ENCODE measurements at places on chromosomes 6 and 20.

DNA sequence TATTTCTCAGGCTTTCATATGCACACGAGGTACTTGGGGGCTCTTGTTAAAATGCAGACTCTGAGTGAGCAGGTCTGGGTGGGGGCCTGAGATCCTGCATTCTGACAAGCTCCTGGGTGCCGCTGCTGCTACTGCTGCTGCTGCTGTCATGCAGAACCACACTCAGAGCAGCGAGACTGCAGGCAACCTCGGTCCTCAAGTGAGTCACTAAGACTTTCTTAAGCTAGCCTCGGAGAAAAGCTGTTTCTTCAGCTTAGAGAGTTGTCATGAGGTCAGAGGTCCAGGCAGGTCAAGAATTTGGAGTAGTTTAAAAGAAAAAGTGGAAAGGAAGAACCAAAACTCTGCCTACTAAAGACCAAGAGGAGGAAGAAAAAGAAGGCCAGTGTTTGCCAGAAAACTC is 92.9 kb downstream of the SPTLC3 start:
- no peak for ATAC-seq

- ATAC-seq, result no peak
Observed at GRCh38 chr6:131398176-131398575, 174.8 kb upstream of the ARG1 start.

DNA sequence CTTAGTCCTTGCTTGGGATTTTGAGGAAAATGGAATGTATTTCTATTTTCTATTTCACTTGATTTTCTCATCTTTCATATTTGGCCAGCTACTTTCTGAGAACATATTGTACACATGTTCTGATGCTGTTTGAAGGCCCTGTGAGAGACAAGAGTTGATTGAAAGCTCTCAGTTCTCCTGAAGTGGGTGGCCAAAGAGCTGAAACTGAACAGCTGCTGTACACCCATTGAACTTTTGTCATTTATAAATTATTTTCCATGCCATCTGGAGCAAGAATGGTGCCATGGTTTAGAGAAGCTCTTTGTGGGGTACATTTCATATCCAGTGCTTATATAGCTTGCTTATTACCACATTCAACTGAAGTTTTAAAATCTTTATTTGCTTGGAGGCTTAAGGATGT is 298.3 kb downstream of the PRL start:
- no peak for ATAC-seq

GRCh38 chr20:60903325-60903971 is 348.6 kb upstream of the CDH4 start:
- no peak for ATAC-seq

DNA sequence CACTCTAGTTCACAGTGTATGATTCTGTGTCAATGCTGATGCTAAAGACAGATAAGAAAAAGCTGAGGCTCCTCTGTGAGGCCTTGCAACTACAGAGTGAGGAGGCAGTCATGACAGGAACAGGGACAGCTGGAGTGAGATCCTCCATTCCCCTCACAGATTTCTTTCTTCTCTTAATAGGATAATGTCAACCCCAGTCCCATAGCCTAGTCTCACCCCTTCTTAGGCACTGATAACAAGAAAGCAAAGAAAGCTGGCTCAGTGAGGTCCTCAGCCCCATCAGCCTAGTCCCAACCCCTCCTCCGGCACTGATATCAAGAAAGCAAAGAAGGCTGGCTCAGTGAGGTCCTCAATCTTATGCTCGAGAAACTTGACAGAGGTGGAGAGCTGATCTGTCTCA is 2.1 kb upstream of the PTCHD4 start:
- no peak for ATAC-seq

GRCh38 chr6:14337152-14337551 is 219.6 kb downstream of the CD83 start:
- ATAC-seq, result no peak

DNA sequence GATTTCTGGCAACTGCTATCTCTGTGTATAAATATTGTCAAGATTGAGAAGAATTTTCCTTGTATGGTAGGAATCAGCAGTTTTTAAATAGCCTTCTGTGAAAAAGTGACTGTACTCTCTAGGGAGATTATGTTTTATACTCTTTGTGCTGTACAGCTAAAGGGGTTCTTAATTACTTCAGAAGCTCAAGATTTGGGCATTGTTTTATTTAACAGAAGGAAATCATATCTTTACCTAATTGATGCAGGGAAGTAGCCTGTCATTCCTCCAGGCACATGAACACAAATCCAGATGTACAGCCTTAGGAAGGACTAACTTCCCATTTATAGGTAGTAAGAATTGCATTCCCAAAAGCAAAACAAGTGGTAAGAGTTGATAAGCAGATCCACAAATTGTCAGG is 1.3 kb downstream of the CALHM5 start:
- ATAC-seq, result no peak

- no peak for ATAC-seq
Observed at GRCh38 chr6:17935188-17936149, 52.0 kb downstream of the KIF13A start.

DNA sequence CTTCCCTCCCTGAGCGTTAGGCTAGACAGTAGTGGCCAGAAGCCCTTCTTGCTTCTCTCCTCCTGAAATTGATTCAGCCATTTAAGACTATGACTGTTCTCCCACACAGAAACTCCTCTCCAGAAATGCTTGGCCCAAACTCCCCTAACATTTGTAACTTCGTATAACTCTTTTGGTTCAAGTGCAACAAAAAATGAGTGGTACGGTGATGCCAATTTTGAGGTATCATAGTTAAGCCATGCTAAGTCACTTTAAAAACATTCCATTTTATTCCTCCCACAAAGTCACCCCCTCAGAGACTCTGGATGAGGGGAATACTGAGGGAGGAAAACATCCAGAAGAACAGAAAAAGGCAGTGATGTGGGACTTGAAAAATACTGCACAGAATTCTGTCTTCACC is 21.1 kb upstream of the ROS1 start:
- ATAC-seq, result no peak

- no peak for ATAC-seq
Observed at GRCh38 chr6:101605874-101606273, 212.4 kb downstream of the GRIK2 start.

DNA sequence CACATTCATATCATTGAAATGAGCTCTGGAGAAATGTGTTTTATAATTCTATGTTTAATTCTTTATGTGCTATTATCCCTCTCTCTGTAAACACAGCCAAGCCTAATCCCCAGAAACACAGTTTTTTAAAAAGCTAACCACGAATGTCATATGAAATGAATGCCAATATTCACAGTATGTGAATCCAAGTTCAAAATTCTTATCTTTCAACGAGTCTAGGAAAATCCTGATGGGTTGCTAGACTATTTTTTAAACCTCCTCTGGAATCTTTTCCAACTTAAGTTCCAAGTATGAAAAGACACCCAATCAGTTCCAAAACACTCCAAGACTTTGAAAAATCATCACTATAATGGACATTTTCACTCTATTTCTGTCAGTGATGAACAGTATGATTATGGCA is 689.3 kb downstream of the HACE1 start:
- no peak for ATAC-seq

DNA sequence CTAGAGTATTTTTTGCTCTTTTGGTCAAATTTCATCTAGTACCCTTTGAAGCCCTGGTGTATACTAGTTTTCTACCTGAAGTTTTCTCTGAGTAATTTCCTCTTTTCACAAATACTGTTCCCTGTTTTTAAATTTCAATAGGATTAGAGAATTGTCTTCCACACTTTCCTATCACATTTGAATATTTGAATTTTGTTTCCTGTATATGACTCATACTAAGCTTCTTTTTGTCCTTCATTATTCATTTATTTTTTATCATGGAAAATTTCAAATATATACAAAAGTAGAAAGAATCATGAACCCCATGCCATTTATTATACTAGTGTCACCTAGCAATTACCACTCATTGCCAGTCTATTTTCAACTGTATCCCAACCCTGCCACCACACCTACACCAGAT is 52.7 kb downstream of the LHFPL5 start:
- no peak for ATAC-seq

DNA sequence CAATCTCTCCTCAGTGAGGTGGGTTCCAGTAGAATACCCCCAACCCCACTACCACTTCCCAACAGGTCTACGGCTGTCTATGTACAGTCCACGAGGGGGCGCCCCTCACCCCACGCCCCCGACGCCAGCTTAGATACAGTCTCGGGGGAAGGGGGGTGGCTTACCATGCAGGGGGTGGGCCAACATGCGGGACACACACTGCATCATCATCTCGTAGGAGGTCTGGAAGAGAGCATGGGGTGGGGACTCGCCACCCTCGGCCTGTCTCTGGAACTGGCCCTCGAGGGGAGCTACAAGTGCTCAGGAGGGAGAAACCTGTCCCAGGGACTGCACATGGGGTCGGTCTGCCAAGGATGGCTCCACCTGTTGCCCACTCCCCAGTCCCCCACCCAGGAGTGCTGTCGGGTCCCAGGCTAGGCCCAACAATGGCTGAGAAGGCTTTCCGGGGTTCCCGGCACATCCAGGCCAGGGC is 8.5 kb downstream of the MTCH1 start:
- ATAC-seq, result no peak

DNA sequence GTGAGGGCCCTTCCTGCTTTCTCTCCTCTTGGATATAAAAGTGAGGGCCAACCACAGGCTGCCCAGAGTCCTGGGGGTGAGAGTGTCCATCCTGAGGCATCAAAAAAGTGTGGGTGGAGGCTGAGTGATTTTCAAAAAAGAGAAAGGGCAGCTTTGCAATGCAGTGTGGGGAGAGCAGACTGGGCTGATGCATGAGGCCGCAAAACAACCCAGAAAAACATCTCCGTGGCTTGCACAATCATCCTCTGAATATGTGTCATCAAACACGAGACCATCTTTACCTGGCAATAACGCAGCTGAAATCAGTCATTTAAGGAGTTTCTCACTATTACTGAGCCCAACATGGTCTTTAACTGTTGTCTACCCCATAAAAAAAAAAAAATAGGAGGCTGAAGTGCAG is 191.2 kb upstream of the SOX4 start:
- peak; percentile 86 for ATAC-seq

- peak; percentile 28 for ATAC-seq
Observed at GRCh38 chr6:40148882-40149573, 214.8 kb upstream of the MOCS1 start.

GRCh38 chr6:14333556-14334305 is 216.2 kb downstream of the CD83 start:
- no peak for ATAC-seq

GRCh38 chr6:45647341-45648261 is 269.9 kb upstream of the SUPT3H start:
- ATAC-seq, result no peak

DNA sequence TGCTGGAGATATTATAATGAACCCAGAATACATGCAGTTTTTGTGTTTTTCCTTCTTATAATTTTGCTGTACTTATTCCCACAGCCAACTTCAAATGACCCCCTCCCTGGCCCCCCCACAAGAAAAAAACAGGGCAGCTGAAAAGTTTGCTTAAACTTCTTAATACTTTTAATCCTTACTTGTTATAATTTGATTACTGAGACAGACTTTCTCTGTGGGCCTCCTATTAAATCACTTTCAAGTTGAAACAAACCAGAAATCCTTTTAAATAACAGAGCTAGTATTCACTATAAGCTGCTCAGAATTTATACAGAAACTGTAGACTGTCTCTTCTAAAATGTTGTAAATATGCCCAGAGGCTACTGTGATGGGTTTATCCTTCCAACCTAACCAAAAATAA is 106.3 kb downstream of the CENPW start:
- no peak for ATAC-seq

DNA sequence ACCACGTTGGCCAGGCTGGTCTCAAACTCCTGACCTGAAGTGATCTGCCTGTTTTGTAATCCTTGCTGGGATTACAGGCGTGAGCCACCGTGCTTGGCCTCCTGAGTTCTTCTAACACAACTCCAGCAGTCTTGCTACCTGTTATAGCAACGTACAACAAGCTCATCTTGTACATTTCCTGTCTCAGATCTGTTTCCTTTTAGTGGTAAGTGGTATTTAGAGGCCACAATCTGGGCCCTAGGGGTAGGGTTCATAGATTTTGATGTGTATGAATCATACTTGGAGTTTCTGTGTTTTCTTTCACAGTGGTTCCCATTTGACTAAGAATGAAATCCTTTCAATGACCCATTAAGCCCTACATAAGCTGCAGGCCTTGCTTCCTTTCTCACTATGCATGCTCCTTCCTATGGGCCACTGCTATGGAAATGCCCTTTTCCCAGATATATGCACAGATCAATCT is 27.1 kb upstream of the SYNCRIP start:
- peak; percentile 95 for ATAC-seq

GRCh38 chr6:151284548-151285017 is 44.8 kb downstream of the AKAP12 start:
- ATAC-seq, result peak; percentile 36

DNA sequence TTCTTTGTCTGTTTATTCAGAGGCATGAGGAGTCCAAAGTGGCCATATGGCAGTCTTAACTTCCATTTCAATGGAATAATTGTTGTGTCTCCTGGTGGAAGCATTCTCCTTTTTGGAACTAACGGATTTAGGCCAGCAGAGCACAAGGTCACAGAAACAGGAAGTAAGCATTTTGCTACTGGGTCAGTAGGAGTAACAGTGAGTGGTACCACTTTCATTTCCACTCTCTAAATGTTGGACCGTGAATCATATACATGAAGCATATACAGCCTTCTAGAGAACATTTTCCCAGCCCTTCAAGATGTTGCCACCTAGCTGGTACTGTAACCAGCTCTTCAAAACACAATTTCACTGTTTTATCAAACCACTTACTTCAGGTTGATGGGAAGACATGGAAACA is 182.8 kb downstream of the EYS start:
- ATAC-seq, result no peak

DNA sequence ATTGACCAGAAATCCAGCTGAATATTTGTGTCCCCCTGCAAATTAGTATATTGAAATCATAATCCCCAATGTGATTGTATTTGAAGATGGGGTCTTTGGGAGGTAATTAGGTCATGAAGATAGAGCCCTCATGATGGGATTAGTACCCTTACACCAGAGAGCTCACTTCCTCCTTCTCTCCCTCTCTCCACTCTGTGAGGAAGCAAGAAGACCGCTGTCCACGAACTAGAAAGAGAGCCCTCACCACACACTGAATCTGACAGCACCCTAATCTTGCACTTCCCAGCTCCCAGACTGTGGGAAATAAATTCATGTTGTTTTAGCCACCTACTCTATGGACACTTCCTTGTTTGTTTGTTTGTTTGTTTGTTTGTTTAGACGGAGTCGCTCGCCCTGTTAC is 11.9 kb upstream of the PLAGL1 start:
- ATAC-seq, result no peak

DNA sequence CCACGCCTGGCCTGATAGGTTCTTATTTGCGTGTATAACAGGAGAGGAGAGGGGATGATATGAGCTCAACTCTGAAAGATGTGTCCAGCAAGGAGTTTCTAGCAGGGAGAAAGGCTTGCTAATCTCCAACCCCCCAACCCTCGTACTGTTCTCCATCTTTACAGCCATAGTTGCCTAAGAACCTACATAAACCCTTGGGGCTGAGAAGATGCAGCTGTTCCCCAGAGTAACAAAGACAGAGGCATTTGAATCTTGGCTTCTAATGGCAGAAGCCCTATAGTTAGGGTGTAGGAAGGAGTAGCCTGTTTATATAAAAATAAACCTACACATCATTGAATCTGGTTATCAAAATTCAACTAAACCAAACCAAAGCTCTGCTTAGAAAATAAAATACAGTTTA is 631.4 kb upstream of the SLC35B3 start:
- no peak for ATAC-seq

Data from activated CD4-positive, CD25-positive, alpha-beta regulatory T cell treated with anti-CD3 and anti-CD28 coated beads, Interleukin-2, amount 50 U/mL, for 24 hours (primary cell).